GM23338 (cell line): ENCODE measurements at places on chromosomes 6 and 20.
A peak's percentile ranks its signal among the peaks of the same experiment; 100 is the strongest.

DNA sequence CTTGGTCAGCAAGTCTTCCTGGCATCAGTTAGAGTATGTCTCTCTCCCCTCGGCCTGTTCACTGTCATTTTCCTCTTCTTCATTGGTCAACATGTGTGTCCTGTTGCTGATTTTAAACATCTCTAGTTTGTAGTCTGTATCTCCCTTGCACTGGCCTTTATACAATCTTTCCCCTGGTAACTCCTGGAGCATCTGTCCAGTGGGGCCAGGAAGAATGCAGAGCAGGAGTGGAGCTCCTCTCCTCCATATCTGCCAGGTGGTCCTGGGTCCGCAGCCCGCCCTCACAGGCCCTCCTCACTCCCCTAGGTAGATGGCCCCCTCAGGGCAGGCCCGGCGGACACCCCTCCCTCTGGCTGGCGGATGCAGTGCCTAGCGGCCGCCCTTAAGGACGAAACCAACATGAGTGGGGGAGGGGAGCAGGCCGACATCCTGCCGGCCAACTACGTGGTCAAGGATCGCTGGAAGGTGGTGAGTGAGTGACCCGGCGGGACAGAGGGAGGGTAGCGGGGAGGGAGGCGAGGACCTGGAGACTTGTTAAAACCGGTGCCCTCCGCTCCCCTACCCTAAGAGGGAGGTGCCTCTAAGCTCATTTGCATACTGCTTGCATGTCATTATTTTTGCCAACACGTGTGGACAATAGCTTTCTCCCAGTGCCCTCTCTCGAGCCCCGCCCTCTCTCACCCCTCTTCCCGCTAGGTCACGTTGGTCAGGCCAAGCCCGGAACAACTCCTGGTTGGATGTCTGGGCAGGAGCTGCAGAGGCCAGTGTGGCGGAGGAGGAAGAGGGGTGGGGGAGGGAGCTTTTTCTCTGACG, 3.2 kb downstream of the TTBK1 start:
- peak; percentile 97 for DNase-seq

- DNase-seq, result peak; percentile 43
Observed at GRCh38 chr20:36862857-36863668, 12.9 kb upstream of the TLDC2 start.

DNA sequence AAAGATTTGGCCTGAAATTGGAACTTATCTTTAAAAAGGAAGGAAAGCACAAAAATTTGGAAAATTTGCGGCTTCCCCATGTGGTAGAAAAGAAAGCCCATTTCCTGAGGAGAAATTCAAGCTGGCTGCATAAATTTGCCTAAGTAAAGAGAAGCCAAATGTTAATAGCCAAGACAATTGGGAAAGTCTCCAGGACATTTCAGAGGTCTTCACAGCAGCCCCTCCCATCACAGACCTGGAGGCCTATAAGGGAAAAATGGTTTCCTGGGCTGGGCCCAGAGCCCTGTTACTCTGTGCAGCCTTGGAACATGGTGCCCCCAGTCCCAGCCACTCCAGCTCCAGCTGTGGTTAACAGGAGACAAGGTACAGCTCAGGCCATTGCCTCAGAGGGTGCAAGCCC, 736.5 kb downstream of the HACE1 start:
- DNase-seq, result peak; percentile 37

- no peak for DNase-seq
Observed at GRCh38 chr6:20703049-20703448, 168.8 kb downstream of the CDKAL1 start.

GRCh38 chr6:127954082-127954481, 53.2 kb upstream of the THEMIS start:
- DNase-seq, result no peak

DNA sequence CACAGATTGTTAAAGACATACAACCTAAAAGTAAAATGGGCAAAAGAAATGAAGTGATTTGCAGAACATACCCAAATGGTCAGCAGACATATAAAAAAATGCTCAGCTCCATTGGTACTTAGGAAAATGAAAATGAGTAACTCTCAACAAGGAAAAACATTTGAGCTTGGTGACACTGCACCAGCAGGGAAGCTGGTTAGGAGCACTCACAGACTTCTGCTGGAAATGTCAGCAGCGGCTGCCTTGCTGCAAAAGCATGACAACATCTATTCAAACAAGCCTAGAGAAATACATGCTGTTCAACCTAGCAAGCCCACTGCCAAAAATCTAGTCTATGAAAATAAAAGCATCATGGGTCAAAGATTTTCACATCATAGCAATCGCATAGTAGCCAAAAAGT, 99.0 kb upstream of the FOXQ1 start:
- no peak for DNase-seq
